ENCODE measurements at places on chromosomes 1 and 21.

DNA sequence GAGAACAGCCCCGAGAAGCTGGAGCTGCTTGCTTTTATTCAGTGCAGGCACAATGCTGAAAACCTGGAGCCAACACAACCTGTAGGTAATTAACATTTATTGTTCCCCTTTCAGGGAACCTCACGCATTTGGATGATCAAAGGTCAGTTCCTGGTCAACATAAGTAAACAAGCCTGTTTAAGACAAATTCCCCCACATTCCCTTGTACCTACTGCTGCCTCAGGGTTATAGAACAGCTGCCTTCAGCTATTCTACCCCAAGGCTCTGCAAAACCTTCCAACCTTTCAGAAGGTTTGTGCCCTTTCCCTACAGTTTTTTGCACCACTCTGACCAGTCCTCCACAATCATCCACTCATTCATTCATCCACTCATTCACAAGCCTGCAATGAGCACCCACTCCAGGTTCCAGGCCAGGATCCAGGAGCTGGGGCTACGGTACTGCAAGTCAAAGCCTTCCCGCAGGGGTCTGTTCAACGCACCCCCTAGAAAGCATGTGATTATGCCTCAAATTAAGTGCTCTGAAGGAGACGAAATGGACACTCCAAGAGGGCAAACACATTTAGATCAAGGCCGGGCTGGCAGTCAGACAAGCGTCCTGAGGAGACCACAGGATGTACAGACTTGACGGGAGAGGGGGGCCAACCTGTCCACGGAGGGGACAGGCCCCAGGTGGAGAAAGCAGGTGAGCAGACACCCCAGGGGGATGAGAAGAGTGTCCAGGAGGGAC, 683.9 kb downstream of the MATN1 start:
- no peak for DNase-seq

- DNase-seq, result no peak
Observed at GRCh38 chr1:159895286-159895685, 4.7 kb downstream of the CFAP45 start.

- no peak for DNase-seq
Observed at GRCh38 chr1:239817801-239818200, 273.9 kb upstream of the FMN2 start.

- DNase-seq, result no peak
Observed at GRCh38 chr1:29444081-29444715, 207.9 kb downstream of the PTPRU start.

DNA sequence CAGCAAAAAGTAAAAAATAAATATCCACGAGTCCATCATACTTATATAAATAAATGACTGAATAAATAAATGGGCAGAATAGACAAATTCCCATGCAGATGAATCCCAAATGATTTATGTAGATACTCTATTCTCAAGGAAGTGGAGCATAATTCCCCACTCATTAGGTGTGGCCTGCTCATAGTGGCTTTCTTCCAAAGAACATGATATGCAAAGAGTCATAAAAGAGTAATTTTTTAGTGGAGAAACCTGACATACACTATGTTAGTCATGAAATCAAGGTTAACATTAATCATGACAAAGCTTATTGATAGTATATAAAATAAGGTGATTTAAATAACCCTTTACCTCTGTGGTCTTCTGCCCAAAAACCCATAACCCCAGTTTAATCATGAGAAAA, 298.9 kb downstream of the DPYD start:
- DNase-seq, result no peak

DNA sequence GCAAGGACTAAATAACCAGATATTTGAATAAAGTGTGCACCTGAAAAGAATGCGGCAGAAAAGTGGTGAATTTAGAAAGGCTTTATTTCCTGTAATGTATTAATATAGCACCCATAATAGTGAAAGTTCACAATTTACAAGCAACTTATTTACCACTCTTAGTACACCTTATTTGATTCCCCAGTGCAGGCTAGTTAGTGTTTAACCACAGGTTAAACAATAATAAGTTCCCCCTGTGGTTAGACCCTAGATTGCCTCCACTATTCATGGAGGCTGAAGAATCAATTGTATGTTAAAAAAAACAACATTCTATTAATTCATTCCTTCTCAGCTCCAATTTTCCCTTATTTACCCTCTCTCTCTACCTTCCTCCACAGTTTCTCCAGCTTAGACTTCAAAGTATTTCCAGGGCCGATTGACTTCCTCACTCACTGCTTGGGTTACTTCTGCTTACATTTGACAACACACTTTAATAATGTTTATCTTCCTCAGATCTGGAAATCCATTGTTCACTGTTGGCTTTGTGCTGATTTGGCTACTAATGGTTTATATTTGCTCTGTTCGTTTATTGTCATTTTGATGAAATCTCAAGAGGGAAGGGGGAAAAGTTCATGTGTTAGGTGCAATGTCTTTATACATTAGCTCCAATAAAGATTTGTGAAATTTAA, 796.3 kb downstream of the BRINP3 start:
- DNase-seq, result no peak

- DNase-seq, result no peak
Observed at GRCh38 chr1:168293356-168293755, 12.7 kb downstream of the TBX19 start.

- DNase-seq, result no peak
Observed at GRCh38 chr1:19066874-19067181, 110.4 kb upstream of the IFFO2 start.

DNA sequence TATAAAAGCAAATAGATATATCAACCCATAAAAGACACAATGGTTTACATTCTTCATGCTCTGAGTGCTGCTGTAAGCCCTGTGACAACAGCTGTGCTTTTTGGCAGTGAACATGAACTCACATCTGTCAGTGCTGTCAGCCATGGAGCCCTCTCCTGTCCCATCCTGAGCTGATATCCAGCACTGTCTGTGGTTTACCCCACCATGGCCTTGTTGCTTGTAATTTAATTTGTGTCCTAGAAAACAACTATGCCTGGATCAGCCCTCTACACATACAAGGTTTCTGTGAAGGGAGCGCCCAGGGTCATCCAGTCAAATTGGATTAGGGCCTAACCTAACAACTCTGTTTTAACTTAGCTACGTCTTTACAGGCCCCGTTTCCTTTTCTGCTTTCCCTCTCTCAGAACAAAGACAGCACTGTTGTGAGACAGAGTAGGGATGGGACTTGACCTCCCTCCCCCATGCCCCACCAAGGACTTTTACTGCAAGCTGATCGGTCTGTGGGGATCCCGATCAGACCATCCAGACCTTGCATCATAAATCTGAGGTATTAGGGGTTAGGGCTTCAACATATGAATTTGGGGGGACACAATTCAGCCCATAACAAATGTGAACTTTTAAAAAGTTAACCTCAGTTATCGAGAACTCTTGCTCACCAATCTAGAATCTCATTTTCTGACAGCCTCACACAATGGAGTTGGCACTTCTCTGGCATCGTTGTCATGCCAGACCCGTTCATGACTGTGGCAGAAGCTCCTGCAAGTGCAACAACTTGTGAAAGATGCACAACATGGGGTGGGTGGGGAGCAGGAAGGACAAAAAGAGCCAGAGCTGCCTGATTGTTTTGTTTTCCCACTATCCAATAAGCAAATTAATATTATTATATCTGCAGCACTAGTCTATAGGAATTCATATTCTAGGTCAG, 16.4 kb upstream of the SLC44A3 start:
- DNase-seq, result no peak

GRCh38 chr1:23114424-23115079, 54.1 kb downstream of the LUZP1 start:
- DNase-seq, result no peak

- no peak for DNase-seq
Observed at GRCh38 chr1:225508538-225509375, 80.9 kb upstream of the LBR start.

DNA sequence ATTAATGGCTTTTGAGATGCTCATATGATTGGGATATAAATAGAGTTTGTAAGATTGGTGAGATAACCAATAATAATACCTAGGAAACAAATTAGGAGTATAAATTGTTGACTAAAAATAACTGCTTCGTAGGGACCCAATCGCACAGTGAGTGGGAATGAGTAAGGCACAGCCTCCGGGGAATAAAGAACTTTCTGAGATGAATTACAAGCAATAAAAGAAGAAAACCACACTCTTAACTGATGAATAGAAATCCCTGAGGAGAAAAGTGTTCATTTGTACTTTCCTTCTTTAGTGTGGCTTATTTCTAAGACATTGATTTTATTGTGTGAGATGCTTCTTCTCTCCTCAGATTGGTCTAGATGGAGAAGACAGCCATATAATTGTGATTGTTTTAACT, 443.4 kb upstream of the PRMT6 start:
- no peak for DNase-seq

DNA sequence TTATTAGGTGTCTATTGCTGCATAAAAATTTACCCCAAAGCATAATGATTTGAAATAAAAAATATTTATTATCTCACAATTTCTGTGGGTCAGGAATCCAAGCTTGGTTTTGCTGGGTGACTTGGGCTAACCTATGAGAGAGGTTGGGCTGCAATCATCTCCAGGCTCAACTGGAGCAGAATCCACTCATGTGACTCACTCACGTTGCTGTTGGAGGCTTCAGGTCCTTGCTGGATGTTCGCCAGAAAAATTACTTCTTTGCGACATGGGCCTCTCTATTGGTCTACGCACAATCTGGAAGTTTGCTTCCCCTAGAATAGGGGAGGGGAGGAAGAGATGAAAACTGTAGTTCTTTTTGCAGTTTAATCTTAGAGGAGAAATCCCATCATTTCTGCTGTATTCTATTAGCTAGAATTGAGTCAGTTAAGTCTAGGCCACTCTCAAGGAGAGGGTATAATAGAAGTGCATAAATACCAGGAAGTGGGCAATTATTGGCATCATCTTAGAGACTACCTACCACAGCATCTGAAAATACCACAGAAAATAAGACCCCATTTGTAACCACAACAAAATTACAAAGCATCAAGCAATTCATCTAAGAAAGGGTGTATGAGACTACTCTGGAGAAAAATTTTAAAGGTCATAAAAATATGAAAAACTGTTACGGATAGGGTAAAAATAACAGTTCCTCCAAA, 5.7 kb upstream of the FASLG start:
- no peak for DNase-seq

GRCh38 chr1:232507571-232507970, 122.4 kb downstream of the SIPA1L2 start:
- DNase-seq, result no peak

DNA sequence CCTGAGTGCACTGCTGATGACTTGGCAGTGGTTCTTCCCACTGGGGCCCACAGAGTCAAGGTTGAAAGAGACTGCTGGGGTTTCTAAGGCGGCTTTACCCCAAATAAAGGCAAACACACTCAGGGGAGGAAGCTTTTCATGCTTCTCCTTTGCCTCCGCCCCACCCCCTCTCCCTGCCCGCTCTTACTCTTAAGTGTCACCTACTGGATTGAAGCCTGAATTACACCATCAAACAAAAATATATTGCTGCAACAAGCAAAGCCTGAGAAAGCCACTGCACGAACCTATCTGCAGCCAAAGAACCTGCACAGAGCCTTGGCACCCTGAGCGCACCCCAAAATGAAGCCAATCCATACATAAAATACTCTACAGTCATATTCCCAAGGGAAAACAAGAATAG, 63.1 kb downstream of the PTGFR start:
- DNase-seq, result peak; percentile 57

DNA sequence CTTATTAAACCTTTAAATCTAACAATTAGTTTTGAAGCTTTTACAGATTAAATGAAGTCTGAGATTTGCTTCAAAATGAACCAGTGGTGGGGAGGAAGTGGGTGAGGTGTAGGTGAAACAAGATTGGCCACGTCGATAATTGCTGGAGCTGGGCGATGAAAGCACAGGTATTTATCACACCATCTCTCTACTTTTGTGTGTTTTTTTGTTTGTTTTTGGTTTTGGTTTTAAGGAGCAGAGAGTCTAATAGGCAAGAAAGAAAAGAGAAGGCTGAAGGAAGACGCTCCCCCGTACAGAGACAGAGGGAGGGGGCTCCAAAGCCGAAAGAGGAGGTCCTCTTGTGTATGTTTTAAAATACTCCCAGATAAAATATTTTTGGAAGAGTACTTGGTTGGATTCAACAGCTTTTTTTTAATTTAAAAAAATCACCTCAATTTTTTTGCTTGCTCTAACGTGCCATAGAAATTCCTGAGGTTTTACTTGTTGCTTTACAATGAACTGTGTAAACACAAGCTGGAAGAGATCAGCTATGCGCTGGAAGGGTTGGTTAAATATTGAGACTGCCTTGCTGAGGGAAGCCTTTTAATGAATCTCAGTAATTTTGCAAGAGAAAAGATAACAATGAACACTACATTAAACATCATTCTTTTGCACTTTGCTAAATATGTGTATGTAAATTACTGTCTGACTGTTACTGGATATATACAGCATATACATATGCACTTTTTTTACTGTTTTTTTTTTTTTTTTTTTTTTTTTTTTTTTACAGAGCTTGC, 6.7 kb upstream of the LGALS8 start:
- no peak for DNase-seq

GRCh38 chr1:232377494-232377770, 252.5 kb downstream of the SIPA1L2 start:
- no peak for DNase-seq

GRCh38 chr1:215583185-215583749, 16.2 kb downstream of the KCTD3 start:
- DNase-seq, result no peak

DNA sequence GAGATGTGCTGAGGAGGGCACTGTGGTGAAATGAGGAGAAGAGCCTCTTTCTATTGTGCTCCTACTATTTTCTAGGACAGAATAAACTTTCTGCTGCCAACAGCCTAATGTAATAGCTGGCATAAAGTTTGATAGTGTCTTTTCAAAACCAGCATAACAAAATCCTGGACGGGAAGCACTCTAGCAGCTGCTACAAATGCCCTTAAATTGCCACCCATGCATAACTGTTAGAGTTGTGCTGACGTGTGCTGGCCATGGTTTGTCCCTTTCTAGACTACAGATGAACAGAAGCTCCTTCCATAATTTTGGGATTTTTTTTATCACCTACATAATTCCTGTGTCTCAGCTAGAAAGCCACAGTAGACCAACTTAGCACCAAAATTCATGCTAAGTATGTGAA, 88.5 kb upstream of the DEPDC1 start:
- no peak for DNase-seq

GRCh38 chr21:25551569-25551968, 55.7 kb downstream of the MRPL39 start:
- DNase-seq, result no peak

DNA sequence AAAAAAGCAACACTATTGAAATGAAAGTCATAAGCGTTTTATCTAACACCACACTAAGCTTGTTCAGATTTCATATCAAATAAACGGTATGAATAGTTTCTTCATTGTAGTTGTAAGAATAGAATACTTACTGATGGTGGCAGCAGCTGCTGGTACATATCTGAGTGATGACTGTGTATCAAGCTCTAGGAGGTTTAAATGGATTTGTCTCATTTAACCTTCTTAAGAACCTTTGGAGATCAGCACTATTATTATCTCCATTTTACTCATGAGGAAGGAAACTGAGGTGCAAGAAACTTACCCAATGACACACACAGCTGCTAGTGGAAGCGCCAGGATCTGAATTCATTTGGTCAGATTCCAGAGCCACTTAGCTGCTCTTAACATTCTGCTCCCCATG, 104.0 kb downstream of the EIF4G3 start:
- DNase-seq, result no peak

All from KBM-7 (cell line).